ENCODE measurements at places on chromosomes 13 and 19.

DNA sequence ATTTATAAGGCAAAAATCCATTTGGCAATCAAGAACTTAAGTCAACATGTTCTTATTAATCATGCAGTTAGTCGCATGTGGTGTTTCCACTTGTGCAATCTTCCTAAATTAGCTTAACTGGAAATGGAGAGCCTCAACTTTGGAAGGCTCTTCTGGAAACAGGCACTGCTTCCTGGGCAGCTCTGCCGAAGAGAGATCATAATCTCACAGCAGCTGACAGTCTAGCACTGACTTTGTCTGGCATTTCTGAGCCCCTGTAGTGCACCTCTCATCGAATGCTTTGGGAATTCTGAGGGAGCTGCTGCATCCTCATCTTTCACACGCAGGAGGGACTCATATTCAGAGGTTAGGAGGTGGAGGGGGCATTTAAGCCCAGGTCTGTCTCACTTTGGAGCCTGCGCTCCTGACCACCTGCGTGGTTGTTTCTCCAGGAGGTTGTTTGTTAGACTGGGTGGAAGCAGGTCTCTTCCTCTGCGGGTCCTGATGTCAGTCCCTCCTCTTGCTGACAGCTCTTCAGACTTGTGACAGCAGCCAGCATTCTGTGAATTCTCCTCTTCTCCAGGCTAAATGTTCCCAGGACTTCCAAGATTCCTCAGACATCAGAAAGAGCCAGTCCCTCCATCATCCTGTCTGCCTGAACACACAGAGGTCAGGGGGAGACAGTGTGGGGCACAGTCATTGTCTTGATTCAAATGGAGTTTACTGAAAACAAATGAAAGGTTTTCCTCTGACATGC is 100.4 kb upstream of the GJB6 start:
- peak; percentile 22 for DNase-seq

- DNase-seq = no peak
Measured at GRCh38 chr19:35403116-35403760, 32.4 kb downstream of the GPR42 start.

GRCh38 chr19:14565765-14566711 is 5.8 kb downstream of the NDUFB7 start:
- DNase-seq = no peak

- DNase-seq = no peak
Measured at GRCh38 chr13:21979161-21979806, 308.4 kb downstream of the FGF9 start.

- no peak for DNase-seq
Measured at GRCh38 chr13:113935001-113935844, 38.7 kb downstream of the C13orf46 start.

DNA sequence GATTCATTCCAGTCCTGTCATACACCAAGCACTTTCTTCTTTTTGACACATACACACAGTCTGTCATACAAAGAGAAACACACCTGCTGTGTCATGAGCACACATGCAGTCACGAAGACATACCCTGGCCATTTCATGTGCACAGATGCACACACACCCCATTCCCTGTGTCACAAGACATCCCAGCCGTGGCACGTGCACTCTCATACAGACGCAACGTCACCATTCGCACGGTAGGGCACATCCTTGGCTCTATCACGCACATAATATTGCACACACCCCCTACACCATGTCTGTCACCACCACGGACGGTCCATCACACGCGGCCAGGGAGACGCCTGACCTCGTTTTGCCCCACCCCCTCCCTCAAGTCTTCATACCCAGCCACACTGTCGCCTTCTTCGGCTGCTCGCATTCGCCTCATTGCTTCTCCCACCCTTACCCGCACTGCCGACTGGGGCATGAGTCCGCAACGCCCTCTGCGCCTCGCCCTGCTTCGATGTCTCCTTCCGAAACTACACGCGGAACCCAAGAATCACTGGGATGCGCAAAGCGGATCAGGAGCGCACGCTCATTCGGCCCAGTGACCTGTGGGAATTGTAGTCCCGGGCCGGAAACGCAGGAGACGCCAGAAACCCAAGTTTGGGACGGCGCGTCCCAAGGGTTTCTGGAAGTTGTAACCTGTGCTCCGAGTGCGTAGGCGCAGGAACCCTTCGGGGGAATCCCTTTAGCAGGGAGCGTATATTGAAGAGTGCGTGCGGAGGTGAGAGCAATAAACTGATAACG is 6.8 kb upstream of the ZNF283 start:
- peak; percentile 58 for DNase-seq

DNA sequence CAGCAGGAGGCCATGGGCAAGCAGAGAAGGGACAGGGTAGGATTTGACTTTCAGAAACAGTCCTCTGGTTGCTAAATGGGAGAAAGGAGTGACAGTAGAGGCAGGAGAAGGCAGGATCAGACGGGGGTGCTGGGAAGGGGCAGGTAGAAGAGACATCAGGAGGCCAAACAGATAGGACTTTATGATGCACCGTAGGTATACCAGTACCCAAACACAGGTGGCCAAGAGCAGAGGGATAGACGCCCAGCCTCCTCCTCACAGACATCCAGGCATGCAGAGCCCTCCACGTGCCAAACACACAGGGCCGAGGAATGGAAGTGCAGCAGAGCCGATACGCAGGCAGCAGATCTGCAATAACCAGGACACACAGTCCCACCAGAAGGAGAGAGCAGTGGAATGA is 1.3 kb upstream of the AXL start:
- DNase-seq = no peak

DNA sequence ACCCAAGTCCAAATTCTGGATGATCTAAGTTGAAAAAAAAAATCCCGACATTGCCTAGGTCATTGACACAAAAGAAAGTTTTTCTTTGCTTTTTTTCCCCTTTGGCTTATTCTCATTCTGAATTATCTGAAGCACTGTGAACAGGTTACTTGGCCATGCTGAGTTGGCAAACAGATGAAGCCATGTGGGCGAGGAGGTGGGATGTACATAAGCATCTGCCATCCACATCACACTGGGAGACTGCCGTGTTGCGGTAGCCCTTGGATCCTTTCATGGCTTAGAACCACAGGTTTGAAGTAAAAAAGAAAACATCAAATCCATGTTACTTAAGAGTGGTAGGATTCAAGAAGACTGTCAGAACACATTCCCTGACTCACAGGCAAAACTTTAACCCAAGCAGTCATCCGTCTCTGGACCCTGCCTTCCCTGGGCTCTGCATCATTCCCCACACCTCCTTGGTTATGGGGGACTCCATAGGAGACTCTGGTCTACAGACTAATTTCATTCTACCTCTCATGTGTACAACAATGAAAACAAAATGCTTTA is 242.5 kb upstream of the SERP2 start:
- no peak for DNase-seq

DNA sequence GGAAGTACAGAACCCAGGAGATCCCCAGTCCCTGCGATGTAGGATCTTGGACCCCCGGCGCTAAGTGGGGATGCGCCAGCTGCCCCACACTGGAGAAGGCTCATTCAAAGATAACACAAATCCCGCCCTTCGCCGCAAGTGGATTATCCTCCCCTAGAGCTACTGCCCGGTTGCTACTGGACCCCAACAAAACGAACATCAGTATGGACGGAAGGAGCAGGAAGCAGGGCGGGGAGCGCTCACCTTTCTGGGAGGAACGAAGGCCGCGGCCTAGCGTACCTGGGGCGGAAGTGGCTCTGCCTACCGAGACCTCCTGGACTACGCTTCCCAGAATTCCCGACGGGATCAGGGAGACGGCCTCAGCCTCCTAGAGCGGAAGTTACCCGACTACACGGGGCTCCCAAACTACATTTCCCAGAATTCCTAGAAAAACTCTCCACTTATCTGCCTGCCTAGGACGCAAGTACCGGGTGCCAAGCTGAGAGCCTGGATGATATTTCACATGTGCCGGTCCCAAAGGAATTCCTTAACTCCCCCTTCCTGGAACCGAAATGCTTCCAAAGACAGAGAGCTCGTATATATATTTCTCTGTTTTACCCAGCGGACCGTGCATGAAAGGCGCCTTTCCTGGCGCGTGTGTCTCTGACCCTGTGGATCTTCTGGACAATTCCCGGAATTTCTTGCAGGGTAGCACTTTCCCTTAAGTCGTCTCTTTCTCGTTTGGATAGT is at the start of gene ZNF112:
Gene ZNF112 (minus strand): TSS at position 298 of the 729 bp plus-strand sequence. CDS start 16,141 bp downstream, outside the sequence.
- DNase-seq = peak; percentile 96

GRCh38 chr13:34793301-34793700 is 148.8 kb upstream of the NBEA start:
- no peak for DNase-seq

GRCh38 chr13:42847891-42848663 is 66.7 kb downstream of the FAM216B start:
- DNase-seq = peak; percentile 98

DNA sequence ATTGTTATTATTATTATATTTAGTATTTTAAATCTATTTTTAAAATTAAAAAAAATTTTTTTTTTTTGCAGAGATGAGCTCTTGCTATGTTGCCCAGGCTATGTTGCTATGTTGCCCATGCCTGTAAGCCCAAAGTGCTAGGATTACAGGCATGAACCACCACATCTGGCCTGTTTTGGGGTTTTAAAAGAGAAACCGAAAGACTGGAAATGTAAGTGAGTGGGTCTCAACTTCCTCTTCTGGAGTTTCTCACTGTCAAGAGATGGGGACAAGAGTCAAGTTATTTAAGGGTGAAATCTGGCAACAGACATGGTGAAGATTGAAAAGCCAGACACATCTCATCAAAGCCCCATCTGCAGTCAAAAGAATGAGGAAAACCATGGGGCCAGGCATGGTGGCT is 4.2 kb upstream of the OR7G3 start:
- DNase-seq = no peak

GRCh38 chr13:43564952-43565351 is 221.8 kb downstream of the ENOX1 start:
- DNase-seq = no peak

DNA sequence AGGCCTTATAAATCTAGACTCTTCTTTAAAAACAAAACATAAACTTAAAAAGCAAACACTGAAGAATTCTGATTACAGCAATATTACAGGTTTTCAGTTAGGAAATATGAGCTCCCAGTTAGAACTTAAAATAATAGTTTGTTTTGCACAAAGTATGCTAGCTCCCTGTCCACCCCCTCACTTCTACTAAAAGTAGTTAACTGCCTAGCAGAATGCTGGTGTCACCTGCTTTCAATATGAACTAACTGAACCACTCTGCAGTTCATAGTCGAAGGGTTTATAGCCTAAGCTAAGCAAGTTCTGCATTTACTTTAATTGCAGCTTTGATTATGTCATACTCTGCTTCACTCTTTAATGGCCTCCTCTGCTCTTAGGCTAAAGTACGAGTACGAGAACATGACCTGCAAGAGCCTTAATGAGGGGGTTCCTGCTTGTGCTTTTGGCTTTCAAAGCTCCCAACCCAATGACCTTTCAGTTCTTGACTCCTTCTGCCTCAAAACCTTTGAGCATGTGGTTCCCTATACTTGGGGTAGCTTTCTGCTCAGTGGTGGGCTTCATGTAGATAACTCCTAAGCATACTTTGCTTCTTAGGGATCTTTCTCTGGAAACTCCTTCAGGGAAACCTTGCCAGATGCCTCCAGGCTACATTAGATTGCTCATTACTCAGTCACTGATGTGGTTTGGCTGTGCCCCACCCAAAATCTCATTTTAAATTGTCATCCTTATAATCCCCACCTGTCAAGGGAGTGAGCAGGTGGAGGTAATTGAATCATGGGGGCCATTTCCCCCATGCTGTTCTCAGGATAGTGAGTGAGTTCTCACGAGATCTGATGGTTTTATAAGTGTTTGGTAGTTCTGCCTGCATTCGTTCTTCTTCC is 278.9 kb upstream of the ARGLU1 start:
- no peak for DNase-seq

GRCh38 chr13:103788061-103788652 is 721.9 kb upstream of the SLC10A2 start:
- peak; percentile 0 for DNase-seq

GRCh38 chr19:46786236-46787039 is 2.0 kb downstream of the SLC1A5 start:
- DNase-seq = peak; percentile 87

- no peak for DNase-seq
Measured at GRCh38 chr13:23696610-23697009, 126.4 kb downstream of the TNFRSF19 start.

GRCh38 chr13:96781141-96781540 is 213.1 kb downstream of the OXGR1 start:
- DNase-seq = no peak

GRCh38 chr19:30631033-30631370 is 258.8 kb downstream of the ZNF536 start:
- DNase-seq = no peak

DNA sequence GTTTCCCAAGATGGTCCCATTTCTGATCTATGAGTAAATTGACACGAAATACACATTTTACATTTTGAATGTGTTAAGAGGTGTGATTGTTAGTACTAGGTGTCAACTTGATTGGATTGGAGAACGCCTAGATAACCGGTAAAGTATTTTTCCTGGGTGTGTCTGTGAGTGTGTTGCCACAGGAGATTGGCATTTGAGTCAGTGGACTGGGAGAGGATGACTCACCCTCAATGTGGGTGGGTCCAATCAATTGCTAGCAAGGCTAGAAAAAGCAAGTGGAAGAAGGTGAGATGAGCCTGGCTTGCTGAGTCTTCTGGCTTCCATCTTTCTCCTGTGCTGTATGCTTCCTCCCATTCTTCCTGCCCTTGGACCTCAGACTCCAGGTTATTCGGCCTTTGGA is 960.7 kb upstream of the PCDH9 start:
- DNase-seq = peak; percentile 22

DNA sequence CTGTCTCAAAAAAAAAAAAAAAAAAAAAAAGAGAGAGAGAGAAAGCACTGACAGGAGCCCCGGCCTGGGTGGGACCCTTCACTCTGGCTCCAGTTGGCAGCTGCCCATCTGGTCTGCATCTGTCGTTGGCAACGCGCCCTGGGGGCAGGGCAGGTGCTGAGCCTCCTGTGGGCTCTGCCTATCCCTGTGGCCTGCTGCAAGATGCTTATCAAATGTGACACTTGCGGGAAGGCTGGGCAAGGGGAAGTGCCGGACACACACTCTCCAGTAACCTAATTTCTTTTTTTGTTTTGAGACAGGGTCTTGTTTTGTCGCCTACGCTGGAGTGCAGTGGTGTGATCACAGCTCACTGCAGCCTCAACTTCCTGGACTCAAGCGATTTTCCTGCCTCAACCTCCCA is 10.7 kb upstream of the KPTN start:
- no peak for DNase-seq

DNA sequence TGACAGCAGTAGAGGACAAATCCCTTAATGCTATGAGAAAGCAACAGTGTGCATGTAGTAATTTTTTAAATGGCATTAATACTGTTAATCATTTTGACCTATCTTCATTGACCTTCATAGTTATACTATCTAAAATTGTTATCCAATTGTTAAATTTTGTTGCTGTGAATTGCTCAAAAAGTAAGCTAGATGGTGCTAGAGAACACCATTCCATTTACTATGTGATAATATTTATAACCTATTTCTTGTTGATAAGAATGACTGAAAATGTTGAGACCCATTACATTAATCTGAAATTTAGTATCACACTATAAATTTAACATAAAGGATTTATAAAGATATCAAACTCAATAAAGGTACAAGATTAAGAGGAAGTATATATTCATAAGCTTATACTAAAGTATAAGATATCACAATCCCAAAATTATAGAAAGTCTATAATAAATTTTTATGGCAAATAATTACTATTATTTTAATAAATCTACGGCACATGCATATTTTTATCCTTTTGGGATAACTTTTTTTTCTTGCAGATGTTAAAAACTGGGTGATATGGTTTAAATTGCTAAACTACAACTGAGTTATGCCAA is 1573.3 kb downstream of the PCDH9 start:
- peak; percentile 20 for DNase-seq

- DNase-seq = no peak
Measured at GRCh38 chr13:100594731-100595130, 6.1 kb upstream of the GGACT start.
